ENCODE measurements at places on chromosomes 12 and 14.

DNA sequence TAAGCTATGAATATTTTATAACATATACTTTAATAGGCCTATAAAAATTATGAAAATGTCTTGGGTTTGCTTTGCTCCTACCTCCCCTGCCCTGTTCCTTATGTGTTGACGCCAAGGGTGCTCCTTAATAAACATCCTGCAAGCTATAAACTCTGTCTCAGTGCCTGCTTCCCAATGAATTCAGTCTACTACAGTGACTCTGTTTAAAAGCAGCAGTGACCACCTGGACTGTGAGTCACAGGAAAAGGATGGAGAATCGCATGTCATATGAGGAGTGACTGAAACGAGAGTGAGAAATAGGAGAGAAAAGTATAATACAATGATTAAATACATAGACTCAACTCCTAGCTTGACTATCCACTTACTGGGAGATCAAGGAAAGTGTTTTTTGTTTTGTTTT, 41.1 kb upstream of the CFAP54 start:
- no peak for DNase-seq

DNA sequence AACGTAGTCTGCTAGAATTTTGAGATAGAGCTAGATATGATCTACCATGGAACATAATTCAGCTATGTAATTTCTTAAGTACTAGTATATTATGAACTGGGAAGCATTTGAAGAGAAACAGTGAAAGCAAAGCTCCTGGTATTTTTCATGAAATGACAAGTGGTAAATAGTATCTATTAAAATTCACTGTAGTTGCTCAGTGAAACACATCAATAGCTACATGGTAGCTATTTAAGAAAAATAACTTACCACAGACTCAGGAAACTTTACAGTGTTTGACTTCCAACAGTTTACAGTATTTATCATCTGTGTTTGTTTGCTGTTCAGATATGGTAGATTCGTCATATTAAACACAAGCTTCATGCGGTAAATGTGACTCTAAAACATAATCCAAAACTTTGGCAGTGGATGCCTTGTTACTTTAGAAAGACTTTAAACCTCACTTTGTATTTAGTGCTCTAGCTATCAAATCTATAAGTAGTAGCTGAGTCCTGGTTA, 25.2 kb downstream of the WNK1 start:
- DNase-seq = no peak

- no peak for DNase-seq
These were observed 58.2 kb downstream of the GALNT9 start for GRCh38 chr12:132270969-132271754.

DNA sequence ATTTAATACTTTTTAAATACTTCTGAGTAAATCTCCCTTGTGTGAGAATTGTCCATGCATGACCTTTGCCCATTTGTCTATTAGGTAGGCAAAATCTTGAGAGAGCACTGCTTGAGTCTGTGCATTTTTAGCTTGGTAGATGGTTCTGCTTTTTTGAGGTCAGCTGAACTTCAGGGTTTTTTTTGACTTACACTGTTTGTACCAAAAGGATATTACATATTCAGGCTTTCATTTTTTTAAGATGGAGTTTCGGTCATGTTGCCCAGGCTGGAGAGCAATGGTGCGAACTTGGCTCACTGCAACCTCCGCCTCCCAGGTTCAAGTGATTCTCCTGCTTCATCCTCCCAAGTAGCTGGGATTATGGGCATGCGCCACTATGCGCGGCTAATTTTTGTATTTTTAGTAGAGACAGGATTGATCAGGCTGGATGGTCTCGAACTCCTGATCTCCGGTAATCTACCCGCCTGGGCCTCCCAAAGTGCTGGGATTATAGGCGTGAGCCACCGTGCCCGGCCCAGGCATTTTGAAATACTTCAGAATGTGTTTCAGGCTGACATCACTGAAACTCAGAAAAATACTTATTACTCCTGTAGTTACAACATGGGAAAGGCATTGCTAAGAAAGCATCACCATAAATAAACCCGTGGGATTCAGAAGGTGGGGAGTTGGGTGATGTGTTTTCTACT, 11.1 kb downstream of the RASSF3 start:
- no peak for DNase-seq

GRCh38 chr14:24231263-24232120, 675 bp downstream of the NEDD8 start:
- DNase-seq = no peak

GRCh38 chr14:40113671-40114070, 681.4 kb upstream of the FBXO33 start:
- DNase-seq = no peak

DNA sequence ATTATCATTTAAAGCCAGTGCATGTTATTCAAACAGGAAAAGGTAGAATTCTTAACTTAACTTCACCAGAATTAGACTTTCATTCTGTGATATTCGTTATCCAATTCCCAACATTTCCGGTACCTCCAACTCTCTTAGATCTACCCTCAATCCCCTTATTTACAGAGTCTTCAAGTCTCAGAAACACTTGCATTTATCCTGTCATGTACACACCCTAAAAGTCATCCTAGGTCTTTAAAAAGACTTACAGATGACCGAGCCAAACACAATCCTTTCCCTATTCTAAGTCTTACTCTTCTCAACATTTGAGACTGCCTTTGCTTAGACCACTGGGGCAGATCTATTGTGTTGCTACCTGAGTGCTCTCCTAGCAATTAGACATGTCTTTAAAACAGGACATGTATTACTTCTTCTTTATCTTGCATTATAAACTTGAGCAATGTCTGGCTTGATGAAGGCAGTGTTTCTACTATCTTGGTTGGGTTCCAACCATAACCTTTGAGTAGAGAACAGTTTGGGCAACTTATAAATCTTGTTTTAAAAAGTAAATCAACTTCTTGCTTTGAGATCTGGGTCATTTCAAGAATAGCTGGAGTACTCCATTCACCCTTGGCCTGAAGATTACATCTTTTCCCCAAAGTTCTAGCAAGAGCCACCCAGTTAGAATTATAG, 140.6 kb upstream of the PLEKHG7 start:
- no peak for DNase-seq

DNA sequence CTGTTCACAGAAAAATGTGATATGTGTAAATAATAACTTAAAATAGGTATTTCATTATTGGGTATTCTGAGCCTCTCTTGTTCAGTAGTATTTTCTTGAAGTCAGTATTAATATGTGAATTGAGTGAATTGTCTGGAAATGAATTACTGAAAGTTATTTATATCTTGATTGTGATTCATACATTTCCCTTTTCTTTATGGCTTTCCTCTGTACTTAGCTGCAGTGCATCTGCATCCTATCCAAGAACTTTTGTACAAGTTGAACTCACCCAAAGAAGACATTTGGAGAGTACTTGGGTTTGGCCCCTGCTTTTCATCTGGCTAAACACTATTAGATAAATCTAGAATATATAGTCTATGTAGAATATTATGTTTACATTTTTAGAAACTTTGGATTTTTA, 326.0 kb downstream of the RAD51B start:
- DNase-seq = no peak

- DNase-seq = no peak
These were observed 393.0 kb downstream of the C12orf75 start for GRCh38 chr12:105723494-105723893.

DNA sequence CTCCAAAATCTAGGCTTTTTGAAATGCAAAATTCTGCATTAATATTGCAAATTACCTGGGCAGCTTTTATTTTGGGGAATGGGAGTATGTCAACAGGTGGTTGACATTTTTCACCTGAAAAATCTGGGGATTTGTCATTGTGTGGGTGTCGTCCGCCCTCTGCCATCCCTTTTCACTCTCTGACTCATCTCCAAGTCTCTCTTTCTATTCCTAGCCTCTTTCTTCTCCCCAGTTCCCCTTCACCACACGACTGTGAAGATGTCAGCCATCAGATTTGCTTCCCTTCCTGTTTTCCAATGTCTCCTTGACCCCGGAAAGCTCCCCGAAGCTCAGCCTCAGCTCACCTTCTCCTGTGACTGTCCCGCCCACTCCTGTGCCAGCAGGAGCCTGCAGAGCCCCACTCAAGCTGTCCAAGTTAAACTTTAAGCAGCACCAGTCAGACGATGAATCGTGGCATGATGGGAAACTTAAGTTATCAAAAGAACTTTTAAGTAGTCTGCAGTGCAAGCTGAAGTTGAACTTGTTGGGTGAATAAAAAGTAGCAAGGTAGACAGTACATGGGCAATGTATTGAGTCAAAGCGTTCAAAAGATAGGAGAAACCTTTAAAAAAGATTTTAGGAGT, 590.2 kb downstream of the VRK1 start:
- DNase-seq = no peak

GRCh38 chr12:6635856-6636531, at the start of gene LPAR5:
Gene LPAR5, minus strand, starts transcription at chr12:6635959. Its CDS starts 14,711 bp downstream, at chr12:6621248.
- DNase-seq = no peak

DNA sequence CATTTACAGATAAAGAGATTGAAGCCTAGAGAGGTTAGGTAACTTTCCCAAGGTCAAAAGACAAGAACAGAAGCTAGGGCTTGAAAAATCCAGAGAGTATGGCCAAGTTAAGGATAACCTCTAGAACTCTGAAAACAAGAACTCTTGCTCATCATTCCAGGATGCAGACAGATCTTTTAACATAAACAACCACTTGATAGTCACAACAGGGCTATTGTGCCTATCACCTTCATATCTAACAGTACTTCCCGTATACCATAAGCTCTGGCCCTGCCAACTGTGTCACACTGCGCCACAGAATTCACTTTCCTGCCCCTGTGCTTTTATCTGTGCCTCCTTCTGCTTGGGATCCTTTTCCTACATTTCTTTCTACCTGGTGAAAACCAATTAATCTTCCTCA, 18.2 kb downstream of the ERP29 start:
- no peak for DNase-seq

DNA sequence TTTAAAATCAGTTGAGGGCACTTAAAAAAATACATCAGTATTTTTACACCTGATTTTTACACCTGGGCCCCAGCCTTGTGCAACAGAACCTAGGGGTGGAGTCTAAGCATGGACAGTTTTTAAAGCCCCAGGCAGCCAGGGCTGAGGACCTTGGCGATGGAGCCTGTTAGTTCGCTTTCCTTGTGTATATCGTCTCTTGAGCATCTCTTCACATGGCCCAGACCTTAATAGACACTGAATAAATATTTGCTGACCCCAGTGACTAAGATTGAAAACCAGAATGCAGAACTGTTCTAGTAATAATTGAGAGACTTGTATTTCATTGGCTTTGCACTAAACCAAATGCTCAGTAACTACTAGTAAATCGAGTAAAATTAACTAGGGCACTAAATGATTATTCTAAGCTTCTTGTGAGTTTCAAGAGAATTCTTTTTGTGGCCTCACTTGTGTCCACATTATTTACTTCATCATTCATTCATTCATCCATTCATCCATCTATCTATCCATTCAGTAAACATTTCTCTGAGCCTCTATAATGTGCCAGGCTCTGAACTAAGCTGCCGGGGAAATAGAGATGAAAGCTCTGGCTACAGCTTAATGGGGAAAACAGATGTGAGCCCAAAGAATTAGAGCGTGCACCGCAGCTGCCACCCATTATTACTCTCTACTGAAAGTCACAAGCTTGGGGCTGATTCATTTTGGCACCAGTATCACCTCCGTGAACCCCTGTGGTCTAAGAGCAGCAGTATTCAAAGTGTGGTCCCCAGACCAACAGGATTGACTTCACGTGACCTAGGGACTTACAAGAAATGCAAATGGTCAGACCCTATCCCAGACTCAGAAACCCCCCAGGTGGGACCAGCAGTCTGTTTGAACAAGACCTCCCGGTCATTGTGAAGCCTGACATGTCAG, 30.7 kb upstream of the BCL7A start:
- no peak for DNase-seq

GRCh38 chr14:61193476-61193875, 87.7 kb downstream of the TMEM30B start:
- no peak for DNase-seq

DNA sequence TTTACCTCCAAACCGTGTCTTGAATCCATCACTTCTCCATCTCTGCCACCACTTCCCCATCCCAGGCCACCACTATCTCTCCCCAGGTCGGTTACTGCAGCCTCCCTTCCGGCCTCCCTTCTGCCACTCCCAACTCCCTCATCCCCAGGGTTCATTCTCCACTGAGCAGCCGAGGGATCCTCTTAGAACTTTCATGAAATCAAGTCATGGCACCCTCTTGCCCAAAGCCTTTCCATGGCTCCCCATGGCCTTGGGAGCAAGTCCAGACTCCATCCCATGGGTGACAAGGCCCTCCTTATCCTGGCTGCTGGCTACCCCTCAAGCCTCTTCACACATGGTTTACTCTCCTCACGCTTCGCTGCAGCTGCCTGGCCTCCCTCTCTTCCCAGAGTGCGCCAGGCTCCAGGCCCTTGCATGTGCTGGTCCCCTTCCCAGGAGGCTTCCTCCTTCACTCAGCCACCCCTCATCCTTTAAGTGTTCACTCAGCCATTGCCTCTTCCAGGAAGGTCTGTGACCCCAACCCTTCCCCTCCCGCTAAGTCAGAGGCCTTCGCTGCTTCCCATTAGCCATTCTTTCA, 17.9 kb upstream of the SH2B3 start:
- DNase-seq = no peak

DNA sequence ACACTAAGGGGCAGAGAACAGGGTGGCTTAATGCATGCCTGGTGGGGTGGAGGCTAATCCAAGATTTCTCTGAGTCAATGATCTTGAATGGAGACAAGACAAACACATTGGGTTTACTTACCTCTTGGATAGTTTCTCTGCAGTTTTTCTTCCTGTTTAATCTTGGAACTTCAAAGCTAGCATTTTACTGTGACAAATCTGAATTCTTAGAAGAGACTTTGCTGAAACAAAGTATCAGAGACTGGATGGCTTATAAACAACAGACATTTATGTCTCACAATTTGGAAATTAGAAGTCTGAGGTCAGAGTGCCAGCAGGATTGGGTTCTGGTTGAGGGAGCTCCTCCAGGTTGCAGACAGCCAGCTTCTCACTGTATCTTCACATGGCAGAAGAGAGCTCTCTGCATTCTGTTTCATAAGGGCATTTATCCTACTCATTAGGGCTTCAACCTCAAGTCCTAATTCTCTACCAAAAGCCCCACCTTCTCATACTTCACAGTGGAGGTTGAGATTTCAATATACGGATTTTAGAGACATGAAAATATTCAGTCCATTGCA, 921.8 kb downstream of the VRK1 start:
- no peak for DNase-seq

GRCh38 chr12:12741660-12742059, 24.5 kb downstream of the CDKN1B start:
- no peak for DNase-seq

DNA sequence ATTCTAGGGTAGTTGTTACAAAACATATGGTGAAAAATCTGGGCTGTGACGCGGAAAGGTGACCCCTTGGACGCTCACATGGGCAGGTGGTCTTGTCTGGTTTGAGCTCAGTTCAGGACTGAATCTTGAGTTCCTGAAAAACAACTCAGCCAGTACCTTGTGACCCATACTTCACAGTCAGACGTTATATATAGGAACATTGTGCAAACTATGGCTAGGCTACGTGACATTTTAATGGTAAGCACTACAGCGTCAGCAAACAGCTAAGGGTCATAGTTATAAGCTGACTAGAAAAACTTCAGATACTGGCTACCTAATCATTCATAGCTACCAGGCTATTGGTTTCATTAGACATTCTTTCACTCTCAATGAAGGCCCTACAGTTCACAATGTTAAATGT, 14.8 kb upstream of the EDDM3A start:
- DNase-seq = no peak

All from activated CD4-positive, alpha-beta T cell treated with anti-CD3 and anti-CD28 coated beads, Interleukin-2, amount 50 U/mL, for 1 hour (primary cell).